ENCODE measurements at places on chromosomes 4 and X. TPM values are rescaled to one million over a fixed set of nuclear protein-coding genes. Genes with fewer than 3 reads are reported as not detected.

DNA sequence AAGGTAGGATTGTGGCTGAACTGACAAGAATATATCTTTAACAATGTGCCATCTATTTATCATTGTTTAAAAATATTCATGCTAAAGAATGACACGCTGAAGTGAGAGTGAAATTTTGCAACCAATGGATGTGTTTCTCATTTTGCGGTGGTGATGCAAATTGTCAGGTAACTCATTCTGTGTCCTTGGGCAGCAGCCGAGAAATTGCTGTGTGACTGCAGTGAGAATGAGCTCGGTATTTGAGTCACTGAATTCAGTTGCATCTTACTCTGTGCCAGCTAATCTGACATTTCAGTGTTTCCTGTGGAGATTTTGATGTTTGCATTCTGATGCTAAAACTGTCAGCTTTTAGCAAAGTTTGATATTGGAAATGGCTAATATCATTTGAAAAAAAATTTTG, 28.1 kb downstream of the MCUB start:
- DNase-seq: peak; percentile 81

- DNase-seq: no peak
Measured at GRCh38 chr4:4315461-4316149, 25.6 kb downstream of the ZBTB49 start.

DNA sequence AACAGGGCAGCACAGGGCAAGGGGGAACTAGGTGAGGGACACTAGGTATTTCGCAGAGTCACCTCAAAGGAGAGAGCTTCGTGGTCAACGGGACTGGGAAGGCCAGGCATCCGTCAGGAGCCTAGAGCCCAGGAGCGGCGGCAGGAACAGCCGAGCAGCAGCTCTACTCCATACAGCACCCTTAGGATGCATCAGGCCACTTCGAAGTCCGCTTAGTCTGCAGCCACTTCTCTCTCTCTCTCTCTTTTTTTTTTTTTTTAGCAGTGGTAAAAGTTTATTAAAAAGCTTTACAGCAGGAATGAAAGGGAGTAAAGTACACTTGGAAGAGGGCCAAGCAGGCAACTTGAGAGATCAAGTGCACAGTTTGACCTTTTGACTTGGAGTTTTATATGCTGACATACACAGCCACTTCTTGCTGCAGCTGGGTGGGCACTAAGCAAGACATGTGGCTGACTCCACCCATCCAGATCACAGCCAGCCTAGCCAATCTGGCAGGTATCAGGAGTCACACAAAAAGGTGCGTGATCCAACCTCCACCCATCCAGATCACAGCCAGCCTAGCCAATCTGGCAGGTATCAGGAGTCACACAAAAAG, 209.7 kb upstream of the RADX start:
- no peak for DNase-seq

- no peak for DNase-seq
Measured at GRCh38 chr4:138078751-138079520, 163.2 kb downstream of the SLC7A11 start.

- no peak for DNase-seq
Measured at GRCh38 chr4:96094183-96094582, 254.3 kb downstream of the PDHA2 start.

DNA sequence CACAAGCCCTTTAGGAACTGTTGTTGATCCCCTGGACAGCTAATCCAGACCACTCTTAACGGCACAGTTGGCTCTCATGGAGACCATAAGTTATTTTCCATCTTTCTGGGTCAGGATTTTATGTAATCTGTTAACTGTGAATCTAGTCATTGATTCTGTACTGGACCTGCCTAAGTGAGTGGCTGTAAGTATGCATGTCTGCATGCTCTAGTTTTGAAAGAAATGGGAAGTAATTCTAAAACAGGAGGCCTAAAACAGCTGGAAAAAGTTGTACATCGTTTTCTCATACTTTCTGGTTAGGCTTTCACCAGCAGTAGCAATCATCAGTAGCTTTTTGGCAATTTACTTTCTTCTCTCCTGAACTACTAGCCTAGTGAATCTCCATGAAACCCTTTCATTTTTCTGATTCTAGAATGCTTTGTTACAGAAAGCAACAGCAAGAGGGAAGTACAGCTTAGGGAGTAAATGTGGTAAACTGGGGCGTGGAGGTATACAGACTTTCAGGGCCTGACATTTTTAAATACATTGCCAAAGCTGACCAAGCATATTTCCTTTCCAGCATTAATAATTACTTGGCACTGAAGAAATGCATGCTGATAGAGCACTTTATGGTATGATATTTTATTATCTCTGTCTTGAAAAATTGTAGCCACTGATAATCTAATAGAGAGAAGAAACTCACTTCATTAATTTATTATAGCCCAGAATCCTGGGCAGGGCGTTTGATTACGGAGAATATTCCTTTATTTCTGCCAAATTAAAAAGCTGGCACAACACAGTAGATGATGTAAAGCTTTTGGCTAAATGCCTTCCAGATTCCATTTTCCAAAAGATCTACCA, 202.7 kb downstream of the BANK1 start:
- DNase-seq: no peak

- DNase-seq: no peak
Measured at GRCh38 chrX:139831017-139831416, 101.8 kb downstream of the ATP11C start.

GRCh38 chrX:140151316-140151715, 186.0 kb upstream of the CXorf66 start:
- no peak for DNase-seq

- no peak for DNase-seq
Measured at GRCh38 chr4:63493265-63493664, 916.0 kb downstream of the TECRL start.

GRCh38 chr4:106486533-106486932, 118.0 kb upstream of the GIMD1 start:
- DNase-seq: no peak

DNA sequence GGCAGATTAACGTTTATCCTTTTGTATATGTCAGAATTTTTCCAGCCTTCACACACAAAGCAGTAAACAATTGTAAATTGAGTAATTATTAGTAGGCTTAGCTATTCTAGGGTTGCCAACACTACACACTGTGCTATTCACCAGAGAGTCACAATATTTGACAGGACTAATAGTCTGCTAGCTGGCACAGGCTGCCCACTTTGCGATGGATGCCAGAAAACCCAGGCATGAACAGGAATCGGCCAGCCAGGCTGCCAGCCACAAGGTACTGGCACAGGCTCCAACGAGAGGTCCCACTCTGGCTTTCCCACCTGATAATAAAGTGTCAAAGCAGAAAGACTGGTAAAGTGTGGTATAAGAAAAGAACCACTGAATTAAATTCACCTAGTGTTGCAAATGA, 94.8 kb downstream of the TET2 start:
- DNase-seq: no peak

DNA sequence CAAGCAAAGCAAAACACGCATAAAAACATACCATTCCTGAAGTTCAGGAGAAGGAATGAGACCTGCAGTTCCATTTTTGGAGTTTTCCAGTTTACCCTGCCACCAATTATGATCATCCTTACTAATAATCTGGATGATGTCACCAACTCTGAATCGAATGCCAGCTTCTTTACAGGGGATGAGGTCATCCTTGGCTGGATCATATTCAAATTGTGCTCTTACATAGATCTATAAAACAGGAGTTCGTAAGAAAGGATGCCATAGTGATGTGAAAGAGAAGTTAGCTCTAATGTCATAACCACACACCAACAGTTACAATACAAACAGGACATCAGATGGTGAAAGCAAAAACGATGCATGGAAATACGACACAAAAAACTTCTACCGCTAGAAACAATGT, 106.5 kb downstream of the NYX start:
- no peak for DNase-seq

GRCh38 chr4:186368281-186368680, 102.3 kb downstream of the F11 start:
- DNase-seq: no peak

- no peak for DNase-seq
Measured at GRCh38 chr4:140870427-140870826, 114.2 kb upstream of the TBC1D9 start.

DNA sequence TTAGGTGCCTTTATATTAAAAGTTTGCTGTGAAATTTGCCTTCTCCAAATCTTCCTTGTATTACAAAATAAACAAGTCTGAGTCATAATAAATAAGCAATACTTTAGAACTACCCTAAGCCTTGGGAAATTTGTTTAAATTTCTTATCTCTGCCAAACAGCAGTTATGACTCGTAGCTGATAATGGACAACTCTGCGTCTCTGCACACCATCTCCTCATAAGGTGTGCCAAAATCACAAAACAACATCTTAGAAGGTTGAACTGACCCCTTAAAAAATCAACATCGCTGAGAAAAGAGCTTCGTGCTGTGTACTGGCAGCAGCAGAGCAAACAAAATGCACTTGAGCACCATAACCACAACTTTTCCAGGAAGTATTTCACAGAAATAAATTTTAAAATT, 22.0 kb downstream of the OR13H1 start:
- no peak for DNase-seq

GRCh38 chr4:93710101-93710846, 118.3 kb upstream of the ATOH1 start:
- DNase-seq: no peak

DNA sequence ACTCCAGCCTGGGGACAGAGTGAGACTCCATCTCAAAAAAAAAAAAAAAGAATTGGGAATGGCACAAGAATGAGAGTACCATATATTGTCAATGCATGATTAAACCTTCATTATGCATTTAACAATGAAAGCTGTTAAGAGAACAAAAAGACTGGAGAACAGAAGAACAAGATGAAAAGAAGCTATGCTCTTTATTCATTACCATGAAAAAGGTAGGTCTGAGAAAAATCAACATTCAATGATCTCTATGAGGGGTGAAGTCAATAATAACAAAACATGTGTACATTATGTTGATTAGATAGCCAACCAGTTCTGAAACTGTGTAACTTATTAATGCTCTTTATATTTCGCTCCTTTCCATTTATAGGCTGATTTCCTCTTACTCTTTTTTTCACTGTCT, 100.9 kb downstream of the BRWD3 start:
- DNase-seq: no peak

GRCh38 chr4:25421816-25422525, 44.9 kb downstream of the ANAPC4 start:
- DNase-seq: no peak

- no peak for DNase-seq
Measured at GRCh38 chr4:32789026-32789608, 2068.9 kb downstream of the PCDH7 start.

DNA sequence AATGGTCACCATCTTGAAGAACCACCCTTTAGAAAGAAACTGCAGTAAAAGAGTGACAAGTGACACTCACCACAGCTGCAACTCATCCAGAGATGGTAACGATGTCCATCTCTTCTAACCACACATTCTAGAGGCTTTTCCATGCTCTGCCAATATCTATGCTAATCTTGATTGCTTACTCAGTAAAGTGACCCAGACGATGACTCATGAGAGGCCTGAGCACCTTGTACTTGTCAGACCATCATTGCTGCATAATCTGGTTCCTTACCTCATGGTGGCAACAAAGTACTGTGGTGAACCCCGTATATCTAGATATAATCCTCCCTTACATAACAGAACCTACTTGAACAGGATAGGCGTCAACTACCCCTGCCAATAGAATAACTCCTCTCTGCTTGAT, 75.6 kb downstream of the CCNG2 start:
- DNase-seq: no peak

DNA sequence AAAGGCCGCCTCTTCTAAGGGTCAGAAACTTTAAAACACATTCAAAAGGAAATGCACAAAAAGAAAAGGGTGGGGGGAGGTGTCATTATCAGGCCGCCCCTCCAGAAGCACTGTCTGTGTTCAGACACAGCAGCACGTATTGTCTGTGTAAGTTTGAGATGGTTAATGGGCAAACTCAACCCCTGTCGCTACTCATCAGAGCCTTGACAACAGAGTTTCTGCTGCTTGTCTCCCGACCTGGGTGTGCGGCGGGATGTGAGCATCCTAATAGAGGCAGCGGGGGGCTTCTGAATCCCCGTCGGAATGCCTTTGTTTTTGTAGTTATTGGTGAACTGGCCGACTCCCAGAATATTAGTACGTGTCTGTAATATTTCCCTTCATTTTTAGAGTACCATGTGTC, 158.9 kb downstream of the DCTD start:
- no peak for DNase-seq

- DNase-seq: no peak
Measured at GRCh38 chr4:153931804-153932203, 142.9 kb upstream of the SFRP2 start.

GRCh38 chr4:158411269-158411668, 110.4 kb upstream of the RXFP1 start:
- DNase-seq: no peak

Gene YY2
- total RNA-seq: 0.75 TPM

Gene SPOCK3
- total RNA-seq: not detected

Gene FRMPD4
- total RNA-seq: not detected

Gene PPP1R2C
- not detected for total RNA-seq

Gene SLC6A8
- 0.95 TPM for total RNA-seq

Measured in activated CD4-positive, alpha-beta memory T cell treated with anti-CD3 and anti-CD28 coated beads for 36 hours (primary cell).